ENCODE measurements at places on chromosomes 13 and 19. TPM values are rescaled to one million over a fixed set of nuclear protein-coding genes. Genes with fewer than 3 reads are reported as not detected.

GRCh38 chr13:46609052-46609451, 56.1 kb downstream of the LRCH1 start:
- DNase-seq = no peak

- DNase-seq = no peak
Measured at GRCh38 chr19:45931055-45931454, 16.5 kb upstream of the NANOS2 start.

DNA sequence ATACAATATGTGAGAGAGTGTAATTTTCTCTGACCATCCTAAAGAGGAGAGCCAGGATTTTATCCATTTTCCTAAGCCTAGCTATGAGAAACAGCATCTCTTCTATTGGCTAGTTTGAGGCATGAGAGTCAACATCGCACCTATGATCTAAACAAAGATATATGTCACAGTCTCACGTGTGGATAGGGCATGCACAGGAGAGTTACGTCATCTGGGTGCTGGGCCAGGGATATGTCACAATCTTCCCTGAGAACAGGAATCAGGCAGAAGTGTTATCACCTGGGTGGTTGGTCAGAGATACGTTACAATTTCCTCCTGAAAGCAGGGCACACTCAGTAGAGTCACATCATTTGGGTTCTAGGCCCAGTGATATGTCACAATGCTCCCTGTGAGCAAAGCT, 53.9 kb upstream of the ZNF730 start:
- DNase-seq = no peak

DNA sequence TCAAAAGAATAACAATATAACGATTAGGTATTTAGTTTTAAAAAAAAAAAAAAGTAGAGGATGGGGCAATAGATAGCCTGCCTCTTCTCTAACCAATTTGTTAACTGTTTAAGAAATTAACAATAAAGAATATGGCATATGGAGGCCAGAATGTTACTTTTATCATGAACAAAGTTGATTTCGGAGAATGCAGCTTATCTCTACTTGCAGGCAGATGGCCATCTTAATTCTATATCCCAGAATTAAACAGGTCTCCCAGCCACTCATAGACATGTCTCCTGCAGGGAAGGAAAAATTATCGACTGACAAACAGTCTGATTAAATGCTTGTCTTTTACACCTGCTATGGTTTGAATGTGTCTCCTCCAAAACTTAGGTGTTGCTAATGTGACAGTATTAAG, 96.6 kb downstream of the SLC25A15 start:
- DNase-seq = no peak

DNA sequence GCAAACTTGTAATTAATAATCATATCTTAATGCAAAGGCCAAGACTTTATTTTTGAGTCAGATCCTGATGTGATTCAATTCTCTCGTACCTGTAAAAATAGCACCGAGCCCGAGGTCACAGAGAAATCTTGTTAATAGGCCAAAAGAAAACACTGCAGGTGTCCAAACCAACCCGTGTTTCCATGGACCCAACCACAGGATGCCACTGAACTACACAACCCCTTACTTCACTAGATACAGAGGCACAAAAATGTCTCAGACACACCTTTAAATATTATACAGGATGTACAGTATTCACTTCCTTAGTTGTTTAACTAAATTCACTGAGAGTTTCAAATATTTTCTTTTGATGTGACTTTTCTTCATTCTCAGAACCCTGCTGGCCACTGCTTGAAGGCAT, 530.9 kb downstream of the MYO16 start:
- DNase-seq = no peak

GRCh38 chr19:4939466-4939865, 29.4 kb upstream of the KDM4B start:
- DNase-seq = no peak

GRCh38 chr19:12720851-12721655, 2.7 kb downstream of the TNPO2 start:
- no peak for DNase-seq

DNA sequence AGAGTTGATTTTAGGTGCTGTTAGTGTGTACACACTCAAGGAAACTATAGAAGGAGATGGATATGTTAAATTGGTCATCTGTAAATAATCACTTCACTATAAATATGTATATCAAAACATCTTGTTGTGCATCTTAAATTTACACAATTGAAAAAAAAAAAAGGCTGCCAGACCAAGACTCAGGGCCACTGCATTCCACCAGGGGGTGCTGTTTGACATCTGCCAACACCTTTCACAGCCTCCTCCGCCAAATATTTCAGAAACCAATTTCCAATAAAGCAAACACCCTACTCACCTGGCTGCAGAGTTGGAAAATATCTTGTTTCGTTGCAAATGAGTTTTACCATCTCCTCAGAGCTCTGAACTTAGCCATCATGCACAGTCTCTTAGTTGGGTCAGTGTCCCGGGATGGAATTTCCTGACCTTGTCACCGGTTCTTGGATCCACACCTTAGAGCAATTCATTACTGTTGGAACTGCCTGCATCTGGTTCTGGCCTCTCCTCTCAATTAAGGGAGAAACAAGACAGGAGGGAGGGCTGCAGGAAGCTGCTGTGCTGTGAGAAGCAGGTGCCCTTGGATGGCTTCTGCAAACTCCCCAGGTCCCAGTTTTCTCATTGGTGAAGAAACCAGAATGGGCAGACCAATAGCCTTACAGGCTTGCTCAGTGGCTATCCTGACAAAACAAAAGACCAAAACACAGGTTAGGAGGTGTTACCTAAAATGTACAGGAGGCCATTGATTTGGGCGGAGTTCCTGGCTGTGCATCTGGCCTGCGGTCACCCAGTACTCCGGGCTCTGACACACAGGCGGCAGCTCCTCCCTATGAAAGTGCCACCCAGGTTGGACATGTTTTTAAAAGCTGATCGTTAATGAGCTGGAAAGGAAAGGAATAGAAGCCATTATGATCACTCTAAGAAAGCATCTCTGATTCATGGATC, 746.6 kb downstream of the UQCRFS1 start:
- no peak for DNase-seq

The LSR gene
- 16.4 TPM for total RNA-seq

The TMEM59L gene
- total RNA-seq = 0.64 TPM

The SIGLEC12 gene
- total RNA-seq = not detected

Measured in activated B cell treated with CpG ODN at 0.5 μM for 24 hours (primary cell).